Naive thymus-derived CD4-positive, alpha-beta T cell (primary cell): ENCODE measurements at places on chromosomes 3 and 15. TPM values are rescaled to one million over a fixed set of nuclear protein-coding genes. Genes with fewer than 3 reads are reported as not detected.

DNA sequence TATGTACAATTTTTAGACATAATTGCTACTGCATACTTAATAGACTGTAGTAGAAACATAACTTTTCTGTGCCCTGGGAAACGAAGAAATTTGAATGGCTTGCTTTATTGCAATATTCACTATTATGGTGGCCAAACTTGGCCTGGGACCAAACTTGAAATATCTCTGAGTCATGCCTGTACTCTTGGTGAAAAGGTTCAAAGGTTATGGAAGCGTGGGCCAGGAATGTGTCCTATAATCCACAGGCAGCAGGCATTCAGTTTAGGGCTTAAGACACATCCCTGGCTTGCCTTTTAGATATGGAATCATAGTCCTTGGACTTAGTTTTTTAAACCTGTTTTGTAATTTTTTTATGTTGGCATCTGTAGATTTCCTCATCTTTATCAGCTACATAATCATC is 124.3 kb downstream of the LRIG1 start:
- DNase-seq, result no peak

DNA sequence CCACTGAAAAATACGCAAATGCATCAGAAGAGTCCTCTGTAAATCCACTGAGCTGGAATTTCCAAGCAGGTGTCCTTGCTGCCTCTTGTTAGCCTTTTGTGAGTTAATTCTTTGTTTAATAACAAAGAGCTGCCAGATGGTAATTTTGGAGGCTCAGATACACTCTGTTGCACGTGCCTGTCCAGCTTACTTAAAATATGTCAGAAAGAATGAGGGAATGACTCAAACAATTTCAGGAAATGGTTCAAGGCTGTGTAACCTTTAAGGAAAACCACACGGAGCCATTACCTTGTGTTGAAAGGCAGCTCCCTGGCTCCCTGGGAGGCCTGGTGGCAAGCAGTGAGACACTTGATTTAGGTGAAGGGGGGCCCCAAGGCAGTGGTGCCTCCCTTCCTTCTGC is 302.2 kb upstream of the CTDSPL start:
- DNase-seq, result no peak

DNA sequence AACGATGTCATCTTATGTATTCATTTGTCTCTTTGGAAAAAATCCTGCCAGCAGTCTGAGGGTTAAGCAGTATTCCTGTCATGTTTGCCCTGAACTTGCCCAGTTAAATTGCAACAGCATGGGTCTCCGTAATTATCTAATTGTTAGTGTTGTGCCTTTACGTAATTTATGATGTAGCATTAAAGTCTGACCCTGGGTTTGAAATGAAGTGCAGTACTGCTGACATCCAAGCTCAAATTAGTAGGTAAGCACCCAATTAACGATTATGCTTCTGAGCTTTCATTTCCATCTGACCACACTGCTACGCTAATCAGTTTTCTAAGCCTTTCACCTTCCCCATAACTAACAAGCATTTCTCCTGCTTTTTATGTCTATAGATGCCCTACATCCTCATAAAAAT is 241.8 kb downstream of the ARRDC4 start:
- no peak for DNase-seq

- peak; percentile 21 for DNase-seq
Measured at GRCh38 chr3:57961828-57962447, 46.3 kb upstream of the FLNB start.

GRCh38 chr15:68471541-68471940 is 39.6 kb upstream of the ITGA11 start:
- no peak for DNase-seq

Gene ASB14
- total RNA-seq, result not detected

Gene KBTBD13
- not detected for total RNA-seq

- no peak for DNase-seq
Measured at GRCh38 chr3:134339913-134340312, 34.3 kb downstream of the AMOTL2 start.

- no peak for DNase-seq
Measured at GRCh38 chr15:52082197-52083036, 30.2 kb downstream of the BCL2L10 start.

DNA sequence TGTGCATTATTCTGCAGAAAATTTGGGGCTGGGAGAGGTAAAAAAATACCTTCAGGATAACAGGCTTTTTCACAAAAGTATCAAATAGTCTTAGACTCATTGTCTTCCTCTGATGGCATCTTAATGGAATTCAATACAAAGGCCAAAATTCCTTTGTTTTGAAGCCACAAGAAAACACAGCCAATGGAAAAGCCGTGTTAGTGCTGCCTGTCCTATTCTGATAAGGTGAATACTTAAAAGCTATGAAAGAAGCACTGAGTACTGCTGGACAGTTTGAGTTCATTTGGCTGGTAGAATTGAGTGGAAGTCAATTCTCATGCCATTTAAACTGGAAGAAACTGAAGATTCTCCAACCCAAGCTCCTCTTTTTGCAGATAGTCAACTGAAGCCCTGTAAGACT is 395.3 kb upstream of the TPRG1 start:
- no peak for DNase-seq

DNA sequence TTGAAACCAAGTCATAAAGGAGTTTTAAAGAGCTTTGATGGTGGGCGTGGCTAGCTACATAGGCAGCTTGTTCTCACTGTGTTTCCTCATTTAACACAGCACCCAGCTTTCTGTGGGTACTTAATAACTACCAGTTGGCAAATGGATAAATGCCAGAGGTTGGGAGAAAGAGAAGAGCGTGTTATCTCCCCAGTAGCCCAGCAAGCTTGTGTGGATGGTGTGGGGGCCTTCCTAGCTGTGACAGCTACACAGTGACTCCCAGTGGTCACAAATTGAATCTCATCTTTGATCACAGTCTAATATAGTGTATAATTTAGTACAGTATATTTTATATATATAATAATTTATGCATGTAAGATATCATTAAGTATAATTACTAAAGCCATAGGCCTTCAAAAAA is 984.1 kb downstream of the EPHA3 start:
- DNase-seq, result no peak

Gene LMAN1L
- 1.1 TPM for total RNA-seq

Gene ITIH4
- 36.7 TPM for total RNA-seq

Gene PSTPIP1
- total RNA-seq, result 182 and 189 TPM in 2 replicates

DNA sequence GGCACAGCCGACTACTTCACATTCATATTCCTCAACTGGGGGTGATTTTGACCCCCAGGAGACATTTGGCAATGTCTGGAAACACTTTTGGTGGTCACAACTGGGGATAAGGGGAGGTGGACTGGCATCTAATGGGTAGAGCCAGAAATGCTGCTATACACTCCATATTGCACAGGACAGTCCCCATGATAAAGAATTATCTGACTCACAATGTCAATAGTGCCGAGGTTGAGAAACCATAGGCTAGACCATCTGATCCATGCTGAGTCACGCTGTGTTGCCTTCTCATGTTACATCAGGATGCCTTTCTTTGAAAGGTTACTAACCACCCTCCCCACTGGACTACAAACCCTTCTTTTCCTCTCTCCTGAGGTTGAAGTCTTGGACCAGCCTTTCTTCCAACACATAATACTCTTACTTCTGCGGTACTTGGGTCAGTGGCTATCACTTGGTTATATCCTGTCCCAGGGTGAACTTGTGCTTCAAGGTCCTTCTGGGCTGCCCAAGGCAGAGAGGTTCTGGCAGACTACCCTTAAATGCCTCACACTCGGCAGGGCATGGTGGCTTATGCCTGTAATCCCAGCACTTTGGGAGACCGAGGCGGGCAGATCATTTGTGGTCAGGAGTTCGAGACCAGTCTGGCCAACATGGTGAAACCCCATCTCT is 68.8 kb downstream of the CTNNB1 start:
- no peak for DNase-seq

DNA sequence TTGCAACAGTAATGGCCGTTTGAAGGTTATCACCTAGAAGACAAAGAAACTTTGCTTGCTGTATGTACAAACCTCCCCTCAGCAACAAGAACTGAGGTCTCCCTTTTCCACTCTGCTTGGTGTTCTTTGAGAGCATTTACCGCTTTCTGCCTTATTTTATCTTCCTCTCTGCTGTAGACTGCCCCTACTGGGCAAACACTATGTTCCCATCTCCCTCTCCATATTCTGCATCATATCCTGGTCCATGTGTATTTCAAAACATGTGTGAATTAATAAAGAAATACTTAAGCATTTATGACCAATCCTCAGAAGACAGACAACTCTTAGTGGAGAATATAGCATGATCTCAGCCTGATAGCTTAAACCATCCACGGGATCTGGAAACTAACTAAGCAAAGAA is 64.4 kb downstream of the ATP13A5 start:
- DNase-seq, result no peak

DNA sequence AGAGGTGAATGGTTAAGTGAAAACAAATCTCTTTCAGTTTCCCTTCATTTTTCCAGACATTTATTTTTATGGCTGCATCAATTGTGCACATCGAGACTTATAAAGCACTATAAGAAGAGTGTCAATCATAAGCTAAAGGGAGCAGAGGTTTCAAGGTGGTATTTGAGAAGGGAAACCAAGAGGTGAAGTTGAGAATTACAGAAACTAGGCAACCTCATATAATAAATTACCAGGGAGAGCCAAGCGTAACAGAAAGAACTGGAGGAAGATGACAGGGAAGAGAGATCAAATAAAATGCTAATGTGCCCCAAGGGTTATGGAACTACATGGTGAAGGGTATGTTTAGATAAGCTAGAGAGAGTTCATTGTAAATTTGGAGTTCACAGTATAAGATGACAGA is 6.3 kb upstream of the CCDC54 start:
- DNase-seq, result no peak

- no peak for DNase-seq
Measured at GRCh38 chr3:158456114-158456513, 114.9 kb upstream of the MLF1 start.

DNA sequence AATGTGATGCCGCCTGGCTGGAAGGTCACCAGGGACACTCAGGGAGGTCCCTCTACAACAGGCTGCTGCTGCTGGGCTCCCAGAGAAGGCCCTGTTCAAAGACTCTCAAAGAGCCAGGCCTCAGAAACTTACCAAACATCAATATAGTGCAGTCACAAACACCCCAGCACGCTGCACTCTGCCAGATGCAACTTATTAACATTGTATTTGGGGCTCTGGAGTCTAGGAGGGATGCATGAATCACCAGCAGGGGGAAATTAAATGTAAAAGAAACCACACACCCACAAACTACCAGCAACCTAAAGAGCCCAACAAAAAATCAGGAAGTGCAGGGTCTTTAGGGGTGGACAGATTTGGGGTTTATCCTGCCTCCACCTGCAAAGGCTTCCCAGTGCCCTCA is 74.6 kb upstream of the SPATA12 start:
- no peak for DNase-seq

DNA sequence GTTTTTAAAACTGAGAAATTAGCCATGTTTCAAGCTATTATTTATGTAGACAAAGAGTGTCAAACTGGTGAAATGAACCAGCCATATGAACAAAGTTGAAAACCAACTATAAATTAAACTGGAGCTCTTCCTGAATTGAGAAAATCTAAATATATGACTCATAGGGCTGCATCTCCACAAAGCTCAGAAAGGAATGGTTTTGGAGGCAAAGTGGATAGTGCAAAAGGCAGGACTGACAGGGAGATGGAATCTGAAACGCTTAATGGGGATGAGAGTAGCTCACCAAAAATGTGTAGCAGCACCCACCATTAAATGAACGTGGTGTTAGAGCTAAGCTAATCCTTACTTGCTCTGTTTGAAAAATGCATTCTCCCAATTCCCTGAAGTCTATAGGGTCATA is 1066.0 kb downstream of the AGBL1 start:
- DNase-seq, result no peak

DNA sequence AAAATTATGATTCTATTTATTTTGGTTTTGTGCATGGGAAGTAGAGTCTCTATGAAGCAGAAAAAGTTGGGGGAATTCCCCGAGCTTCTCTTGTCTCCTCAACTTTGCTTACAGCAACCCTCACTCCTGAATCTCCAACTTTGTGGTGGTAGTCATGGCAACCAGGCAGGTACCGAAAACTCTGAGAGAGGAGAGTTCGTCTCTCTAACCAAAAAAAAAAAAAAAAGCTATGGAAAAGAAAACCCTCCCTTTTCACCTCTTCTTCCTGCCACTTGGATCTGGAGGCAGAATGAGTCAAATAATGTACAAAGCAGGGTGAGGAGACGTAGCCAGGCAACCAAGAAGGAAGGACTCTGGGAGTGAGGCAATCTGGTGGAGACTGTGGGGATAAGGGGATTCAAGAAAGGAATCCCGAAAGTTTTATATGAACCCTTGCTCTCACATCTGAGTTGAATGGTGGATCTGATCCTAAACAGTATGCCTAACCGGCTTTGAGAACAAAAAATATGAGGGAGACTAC is 108.1 kb downstream of the PLOD2 start:
- DNase-seq, result no peak

Gene GOLGA6L10
- 1.0 TPM for total RNA-seq

DNA sequence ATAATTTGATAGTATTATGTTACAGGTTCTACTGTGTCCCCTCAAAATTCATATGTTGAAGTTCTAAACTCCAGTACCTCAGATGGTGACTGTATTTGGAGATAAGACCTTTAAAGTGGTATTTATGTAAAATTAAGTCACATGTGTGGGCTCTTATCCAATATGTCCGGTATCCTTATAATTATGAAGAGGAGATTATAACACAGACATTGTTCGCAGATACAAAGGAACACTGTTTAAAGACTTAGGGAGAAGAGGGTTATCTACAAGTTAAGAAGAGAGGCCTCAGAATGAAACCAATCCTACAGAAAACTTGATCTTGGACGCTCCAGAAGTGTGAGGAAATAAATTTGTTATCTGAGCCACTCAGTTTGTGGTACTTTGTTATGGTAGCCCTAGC is 50.9 kb downstream of the DPH6 start:
- DNase-seq, result no peak

Gene ANKRD34C
- not detected for total RNA-seq

DNA sequence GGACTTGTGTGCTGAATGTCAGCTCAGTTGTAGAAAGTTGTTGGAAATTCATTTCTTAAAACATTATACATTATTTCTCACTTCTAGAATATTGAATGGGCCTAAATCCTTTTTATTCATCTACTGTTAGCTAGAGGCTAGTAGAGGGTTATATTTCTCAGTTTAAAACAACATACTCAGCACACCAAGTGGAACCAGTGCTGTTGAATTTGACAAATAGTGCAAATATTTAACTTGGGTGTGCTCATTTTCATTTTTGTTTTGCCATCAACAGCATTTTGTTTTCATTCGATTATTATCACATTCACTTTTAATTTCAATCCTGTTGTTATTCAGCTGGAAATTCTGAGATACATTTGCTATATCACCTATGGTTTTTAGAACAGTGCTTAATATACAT is 269.4 kb upstream of the PEX5L start:
- DNase-seq, result no peak

- DNase-seq, result no peak
Measured at GRCh38 chr3:73470860-73471259, 153.9 kb downstream of the PDZRN3 start.

Gene ANAPC13
- 36.7 TPM for total RNA-seq

GRCh38 chr3:17894434-17895060 is 152.1 kb upstream of the TBC1D5 start:
- peak; percentile 21 for DNase-seq
